ENCODE measurements at places on chromosomes 12 and 14.

GRCh38 chr12:108724054-108724889 is 7.0 kb downstream of the CORO1C start:
- no peak for DNase-seq

DNA sequence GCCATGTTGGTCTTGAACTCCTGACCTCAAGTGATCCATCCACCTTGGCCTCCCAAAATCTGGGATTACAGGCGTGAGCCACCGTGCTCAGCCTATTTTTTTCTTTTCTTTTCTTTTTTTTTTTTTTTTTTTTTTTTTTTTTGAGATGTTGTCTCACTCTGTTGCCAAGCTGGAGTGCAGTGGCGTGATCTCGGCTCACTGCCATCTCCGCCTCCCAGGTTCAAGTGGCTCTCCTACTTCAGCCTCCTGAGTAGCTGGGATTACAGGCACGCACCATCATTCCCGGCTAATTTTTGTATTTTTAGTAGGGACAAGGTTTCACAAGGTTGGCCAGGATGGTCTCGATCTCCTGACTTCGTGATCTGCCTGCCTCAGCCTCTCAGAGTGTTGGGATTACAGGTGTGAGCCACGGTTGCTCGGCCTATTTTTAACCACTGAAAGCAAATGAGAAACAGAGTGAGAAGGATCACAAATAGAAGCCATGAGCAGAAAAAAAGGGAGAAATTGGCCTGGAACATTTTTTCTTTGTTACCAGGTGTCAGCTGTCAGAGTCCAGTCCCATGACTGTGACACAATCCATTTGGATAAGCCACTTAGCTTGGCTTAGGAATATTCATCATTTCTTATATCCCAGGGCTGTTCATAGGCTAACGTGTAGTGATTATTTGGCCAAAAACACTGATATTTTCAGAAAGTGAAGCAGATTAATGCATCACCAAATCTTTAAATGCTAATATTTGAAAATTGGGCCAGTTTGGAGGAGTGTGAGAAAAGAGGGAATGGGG is 7.9 kb upstream of the NFKBIA start:
- DNase-seq: no peak

DNA sequence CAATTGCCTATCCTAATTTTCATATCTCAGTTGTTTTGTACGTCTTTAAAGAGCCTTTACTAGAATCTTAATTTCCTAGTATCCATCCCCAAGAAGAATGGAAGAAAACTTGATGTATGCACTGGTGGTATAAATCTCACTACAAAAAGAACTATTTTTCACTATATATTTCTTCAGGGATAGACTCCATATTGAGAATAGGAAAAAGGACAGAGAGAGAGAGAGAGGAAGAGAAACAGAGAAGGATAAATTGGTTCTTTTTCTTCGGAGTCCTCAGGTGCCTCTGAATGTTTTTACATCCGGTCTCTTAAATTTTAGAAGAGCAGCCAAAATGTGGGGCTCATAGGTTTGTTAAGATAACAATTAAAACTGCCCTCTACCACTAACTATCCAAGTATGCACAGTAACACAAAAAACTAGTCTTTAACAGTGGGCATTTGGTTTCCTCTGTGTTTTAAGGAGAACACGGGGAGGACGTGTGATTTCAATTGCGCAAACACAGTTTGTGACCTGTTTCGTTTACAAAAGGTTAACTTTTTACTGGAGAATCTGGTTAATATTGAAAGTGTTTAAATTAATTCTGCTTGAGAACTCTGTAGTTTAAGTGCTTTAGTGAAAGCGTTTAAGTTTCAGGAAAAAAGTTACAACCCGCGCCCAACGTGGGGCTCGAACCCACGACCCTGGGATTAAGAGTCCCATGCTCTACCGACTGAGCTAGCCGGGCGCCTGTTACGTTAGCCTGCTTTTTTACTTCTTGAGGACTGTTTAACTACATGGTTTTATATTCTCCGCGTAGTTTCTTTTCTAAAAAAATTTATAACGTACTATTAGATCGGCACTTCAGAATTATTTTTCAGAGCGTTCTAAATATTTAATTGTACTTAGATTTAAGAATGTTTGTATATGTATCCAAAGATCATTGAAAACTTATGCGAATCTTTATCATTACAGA is 5.1 kb upstream of the PSMA3 start:
- DNase-seq: no peak

DNA sequence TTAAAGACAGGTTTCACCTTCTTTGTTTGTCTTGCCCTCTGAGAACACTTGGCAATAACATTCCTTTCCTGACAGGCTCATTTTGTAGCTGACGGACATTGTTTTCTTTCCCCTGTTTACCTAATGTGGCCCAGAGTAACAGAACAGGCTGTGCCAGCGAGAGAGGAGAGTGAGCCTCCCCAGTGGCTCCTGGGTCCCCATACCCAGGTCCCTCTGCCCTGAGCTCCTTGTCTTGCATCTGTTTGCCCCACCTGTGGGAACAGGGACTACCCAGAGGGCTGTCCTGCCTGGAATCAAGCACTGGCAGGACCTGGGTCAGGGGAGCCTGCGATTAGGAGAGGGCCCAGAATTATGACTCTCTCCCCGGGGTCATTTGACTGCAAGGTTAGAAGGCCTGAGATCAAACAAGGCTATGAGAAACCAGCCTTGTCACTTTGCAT is 222.9 kb downstream of the ZFP36L1 start:
- no peak for DNase-seq

GRCh38 chr12:57368349-57369095 is 62.3 kb downstream of the R3HDM2 start:
- no peak for DNase-seq

DNA sequence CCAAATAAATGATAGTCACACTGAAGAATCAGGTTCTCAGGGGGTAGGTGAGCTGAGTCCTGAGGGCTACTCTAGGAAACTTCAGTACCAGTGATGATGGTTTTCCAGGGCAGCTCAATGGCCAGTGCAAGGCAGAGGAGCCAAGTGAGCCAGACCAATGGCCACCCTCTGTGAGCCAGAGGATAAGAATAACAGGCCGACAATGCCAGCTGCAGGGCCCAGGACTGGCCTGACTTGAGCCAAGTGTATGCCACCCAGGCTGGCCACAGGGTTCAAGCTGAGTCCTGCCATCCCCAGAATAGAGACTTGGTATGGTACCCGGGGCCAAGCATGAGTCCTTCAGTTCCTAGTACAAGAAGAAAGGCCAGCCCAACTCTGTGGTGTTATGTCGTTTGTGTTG is 355.5 kb downstream of the DPF3 start:
- no peak for DNase-seq

DNA sequence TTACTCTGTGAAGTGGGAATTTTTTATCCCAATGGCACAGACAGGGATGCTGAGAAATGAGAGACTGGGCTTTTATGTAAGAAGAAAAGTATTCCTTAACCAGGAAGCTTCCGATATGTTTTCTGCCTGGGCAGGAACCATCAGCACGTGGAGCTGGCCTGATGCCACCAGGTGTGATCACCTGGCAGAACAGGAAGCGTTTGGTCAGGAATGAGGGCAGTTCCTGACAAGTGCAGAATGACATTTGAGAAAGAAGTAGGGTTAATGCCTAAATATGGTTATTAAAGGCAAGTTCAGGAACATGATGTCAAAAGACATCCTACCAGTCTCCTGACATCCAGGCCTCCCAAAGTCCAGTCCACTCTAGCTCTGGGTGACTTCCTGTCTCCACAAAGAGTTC is 210.3 kb downstream of the NUAK1 start:
- no peak for DNase-seq

DNA sequence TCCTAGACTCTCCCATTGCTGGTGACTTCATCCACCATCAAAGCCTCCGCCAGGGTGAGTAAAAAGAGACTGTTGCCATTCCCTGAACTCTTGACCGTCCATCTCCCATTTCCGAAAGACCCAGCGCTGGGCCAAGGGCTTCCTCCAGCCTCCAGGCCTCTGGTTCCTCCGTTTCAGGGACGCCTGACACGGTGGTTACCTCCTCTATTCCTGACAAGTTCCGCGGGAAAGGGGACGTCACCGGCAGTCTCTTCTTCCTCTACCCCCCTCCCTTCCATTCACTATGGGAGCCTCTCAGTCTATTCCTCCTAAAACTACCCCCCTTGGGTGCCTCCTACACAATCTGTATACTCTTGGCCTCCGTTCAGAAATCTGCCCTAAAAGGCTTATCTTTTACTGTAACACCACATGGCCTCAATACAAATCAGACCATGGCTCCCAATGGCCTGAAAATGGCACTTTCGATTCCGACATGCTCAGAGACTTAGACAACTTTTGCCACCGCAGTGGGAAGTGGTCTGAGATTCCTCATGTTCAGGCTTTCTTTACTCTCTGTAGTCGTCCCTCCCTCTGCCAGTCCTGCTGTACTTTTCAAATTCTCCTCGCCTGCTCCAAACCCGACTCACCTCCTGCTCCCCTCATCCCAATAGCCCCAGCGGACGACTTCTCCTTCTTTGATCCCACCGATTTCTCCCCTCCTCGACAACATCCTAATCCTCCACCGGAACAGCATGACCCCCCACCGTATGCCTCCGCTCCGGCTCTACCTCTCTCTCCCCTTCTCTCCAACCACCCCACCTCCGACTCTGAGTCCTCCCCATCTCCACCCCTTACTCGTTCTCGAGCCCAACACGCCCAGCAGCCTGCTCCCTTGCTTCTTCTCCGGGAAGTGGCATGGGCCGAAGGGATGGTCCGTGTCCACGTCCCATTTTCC is 70.4 kb downstream of the MOK start:
- DNase-seq: no peak

DNA sequence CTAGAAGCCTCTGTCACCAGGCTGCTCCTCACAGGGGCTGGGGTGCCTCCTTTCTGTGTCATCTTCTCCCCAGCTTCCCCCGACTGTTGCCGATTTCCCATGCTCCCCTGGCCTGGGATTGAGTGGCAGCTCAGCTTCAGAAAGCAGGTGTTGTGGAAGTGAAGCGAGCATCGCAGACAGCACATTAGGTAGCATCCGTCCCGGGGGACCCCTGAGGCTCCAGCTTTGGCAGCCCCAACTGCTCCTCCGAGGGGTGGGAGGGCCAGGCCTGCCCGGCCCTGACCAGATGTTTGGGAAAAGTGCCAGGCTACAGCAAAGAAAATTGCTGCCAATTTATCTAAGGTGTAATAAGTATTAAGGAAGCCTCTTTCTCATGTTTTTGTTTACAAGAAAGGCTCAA is 1045.6 kb downstream of the BCL11B start:
- DNase-seq: no peak

- DNase-seq: no peak
These were observed 45.9 kb upstream of the BDKRB2 start for GRCh38 chr14:96158735-96159134.

GRCh38 chr12:82476511-82476910 is 118.2 kb downstream of the METTL25 start:
- DNase-seq: no peak

GRCh38 chr14:70527501-70528105 is 7.2 kb downstream of the ADAM20 start:
- DNase-seq: no peak

- no peak for DNase-seq
These were observed 269.0 kb downstream of the SLC15A4 start for GRCh38 chr12:128554546-128555304.

- no peak for DNase-seq
These were observed 614.9 kb downstream of the VRK1 start for GRCh38 chr14:97411938-97412612.

DNA sequence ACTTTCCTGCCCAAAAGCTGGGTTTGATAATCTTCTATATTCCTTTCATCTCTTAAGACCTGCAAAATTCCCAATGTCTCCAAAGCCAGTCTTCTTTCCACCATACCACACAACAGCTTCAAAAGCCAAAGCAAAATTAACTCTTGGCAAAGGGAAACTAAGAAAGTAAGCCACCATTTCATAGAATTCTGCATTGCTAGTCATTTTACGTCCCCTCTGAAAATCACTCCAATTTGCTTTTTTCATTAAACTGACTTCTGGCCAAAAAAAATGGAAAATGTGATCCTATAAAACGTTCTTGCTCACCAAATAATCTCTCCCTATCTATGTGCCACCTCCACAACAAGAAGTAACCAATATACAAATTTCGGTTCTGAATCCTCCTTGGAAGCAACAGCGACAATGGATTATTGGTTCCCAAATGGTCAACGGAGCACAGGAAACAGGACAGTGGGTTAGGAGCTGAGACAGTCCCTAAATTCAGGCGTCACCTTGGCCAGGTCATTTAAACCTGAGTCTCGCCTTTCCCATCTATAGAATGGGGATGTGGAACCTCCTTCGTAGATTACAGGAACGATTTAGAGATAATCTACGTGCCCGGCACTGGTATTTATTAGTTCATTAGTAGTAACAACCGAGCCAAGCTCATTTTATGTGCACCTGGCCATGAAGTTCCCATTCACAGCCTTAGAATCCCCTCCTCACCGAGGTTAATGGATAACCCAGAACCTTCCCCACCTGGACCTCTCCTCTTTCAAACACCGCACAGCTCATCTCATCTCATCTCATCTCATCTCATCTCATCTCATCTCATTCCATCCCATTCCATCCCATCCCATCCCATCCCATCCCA is 1.2 kb downstream of the NT5DC3 start:
- no peak for DNase-seq

DNA sequence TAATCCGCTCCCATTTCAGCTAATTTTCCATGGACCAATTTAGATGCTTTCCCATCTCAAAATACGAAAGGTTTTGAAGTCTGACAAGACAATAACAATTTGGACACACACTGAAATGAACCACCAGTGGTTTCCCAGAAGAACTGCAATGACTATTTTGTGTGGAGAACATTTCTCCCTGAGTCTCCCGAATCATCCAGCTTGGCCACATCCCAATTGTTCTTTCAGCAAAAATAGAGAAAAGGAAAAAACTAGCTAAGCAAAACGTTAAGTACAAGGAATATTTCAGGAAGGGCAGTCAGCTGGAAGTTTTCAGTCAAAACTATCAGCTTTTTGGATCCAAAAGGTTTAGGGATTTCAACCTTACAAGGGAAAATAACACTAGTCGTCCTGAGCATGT is 390.6 kb downstream of the KCNH5 start:
- no peak for DNase-seq

DNA sequence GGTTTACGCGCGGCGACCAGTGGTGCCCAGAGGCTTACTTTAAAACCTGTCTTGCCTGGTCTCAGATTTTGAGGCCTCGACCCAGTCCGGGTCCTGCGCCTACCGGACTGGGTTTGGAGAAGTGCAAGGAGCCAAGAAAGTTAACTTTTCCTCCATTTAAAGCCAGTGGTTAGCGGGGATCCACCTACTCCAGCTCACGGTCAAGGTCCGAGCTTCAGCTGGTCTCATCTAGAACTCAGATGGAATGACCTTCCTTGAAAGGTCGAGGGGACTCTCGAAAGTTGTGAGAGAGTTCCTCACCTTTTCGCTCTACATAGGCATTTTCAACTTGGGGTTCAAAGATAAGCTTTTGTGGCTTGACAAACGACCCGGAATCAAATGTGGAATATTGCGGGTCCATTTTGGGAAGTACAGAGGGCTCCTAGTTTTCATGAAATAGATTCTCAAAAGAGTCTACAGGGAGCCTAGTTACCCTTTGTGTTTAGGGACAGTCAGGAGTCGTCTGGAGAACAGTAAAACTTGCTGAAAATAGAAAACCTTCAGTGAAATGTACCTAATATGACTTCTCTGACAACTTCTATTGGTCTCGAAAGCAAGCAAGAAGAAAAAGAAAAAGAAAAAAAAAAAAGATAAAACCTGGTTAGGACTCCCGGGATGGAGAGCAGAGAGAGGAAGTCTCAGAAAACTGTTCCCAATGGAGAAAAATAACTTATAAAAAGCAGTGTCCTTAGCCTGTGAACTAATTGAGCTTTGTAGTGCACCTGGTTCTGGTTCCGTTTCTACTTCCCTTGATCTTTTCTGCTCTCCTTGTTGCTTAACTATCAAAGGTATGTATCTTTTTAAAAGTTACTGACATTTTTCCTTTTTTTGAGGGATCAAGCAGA is 1.4 kb downstream of the KCNMB4 start:
- DNase-seq: no peak

GRCh38 chr12:89492883-89493282 is 31.7 kb downstream of the GALNT4 start:
- no peak for DNase-seq

GRCh38 chr12:132956011-132956788 is at the start of gene ZNF605:
Gene ZNF605 (minus strand): TSS chr12:132956306. CDS start chr12:132945635, 10,671 bp downstream.
- DNase-seq: peak; percentile 72

Data from smooth muscle cell of the brain vasculature (primary cell).